ENCODE measurements at places on chromosomes 12 and 14.
A peak's percentile ranks its signal among the peaks of the same experiment; 100 is the strongest.

DNA sequence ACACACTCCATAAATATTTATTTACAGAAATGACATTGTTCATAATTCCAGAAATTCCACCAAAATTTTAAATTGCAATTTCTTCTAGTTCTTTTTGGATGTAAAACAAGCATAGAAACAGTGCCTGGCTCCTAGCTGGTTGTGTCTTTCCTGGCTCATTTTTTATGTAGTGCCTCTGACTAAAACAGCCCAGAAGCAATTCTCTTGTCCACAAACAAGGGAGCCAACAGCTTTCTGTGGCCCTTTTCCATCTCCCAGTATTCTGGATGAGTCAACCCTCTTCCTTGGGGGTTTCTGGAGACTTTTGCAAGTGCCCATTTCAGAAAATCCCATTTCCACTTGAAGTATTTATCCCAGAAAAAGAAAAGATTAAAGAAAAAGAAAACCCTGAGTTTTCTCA is 141.4 kb downstream of the PHLDA1 start:
- DNase-seq, result peak; percentile 7

DNA sequence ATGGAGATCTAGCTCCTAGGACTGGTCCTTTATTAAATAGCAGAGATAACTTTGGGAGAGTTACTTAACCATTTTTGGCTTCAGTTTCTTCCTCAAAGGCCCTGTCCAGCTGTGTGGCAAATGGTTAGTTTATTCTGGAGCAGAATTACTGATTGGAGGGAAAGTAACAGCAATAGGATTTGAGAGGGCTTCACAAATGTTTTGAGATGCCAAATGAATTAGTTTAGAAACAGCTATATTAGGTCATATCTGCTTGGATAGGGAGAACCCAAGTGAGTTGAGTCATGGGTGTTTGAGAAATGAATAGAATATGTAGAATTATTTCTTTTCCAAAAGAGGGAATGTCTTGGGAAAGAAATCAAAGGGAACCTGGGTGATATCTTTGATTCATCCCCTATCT is 17.5 kb downstream of the RASSF3 start:
- peak; percentile 67 for DNase-seq

DNA sequence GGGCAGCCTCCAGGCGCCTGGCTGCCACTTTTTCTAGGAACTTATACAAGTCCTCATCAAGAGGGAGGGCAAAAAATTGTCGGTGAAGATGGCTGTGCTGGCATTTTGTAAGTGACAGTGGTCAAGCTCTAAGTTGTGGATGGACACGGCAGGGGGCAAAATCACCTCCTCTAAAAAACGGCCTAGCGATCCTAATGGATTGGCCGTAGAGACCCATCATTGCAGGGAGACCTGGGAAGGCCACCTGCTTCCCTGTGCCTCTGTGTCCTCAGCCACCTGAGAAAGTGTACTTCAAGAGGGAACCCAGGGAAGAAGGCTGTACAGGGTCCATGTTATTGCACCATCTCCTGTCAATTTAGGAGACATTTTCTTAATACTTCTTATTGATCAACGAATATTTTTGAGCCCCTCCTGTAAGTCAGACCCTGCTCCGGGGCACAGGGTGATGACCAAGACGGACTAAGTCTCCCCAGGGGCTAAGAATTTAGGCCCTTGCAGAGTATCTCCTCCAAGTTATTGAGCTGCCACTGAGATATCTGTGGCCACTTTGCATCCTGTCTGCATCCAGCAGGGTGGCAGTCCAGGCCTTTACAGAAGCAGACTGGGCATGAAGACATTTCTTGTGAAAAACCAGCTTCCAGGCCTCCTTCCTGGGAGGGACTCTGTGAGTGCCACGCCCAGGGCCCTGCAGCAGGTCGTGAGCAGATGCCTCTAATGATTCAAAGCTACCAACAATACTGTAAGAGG is 40.5 kb downstream of the PSMA6 start:
- DNase-seq, result peak; percentile 55

GRCh38 chr12:111033281-111034082 is 113.1 kb upstream of the MYL2 start:
- peak; percentile 53 for DNase-seq

- DNase-seq, result no peak
Measured at GRCh38 chr14:74418031-74418430, 8.0 kb downstream of the SYNDIG1L start.

- DNase-seq, result no peak
Measured at GRCh38 chr14:51862860-51863259, 2.4 kb downstream of the GNG2 start.
